Activated CD8-positive, alpha-beta memory T cell treated with anti-CD3 and anti-CD28 coated beads, Interleukin-2, amount 10 ng/mL, durations not matched to agents 7 days and 5 days (primary cell): ENCODE measurements at places on chromosomes 6 and 20. TPM values are rescaled to one million over a fixed set of nuclear protein-coding genes. Genes with fewer than 3 reads are reported as not detected.
A peak's percentile ranks its signal among the peaks of the same experiment; 100 is the strongest.

DNA sequence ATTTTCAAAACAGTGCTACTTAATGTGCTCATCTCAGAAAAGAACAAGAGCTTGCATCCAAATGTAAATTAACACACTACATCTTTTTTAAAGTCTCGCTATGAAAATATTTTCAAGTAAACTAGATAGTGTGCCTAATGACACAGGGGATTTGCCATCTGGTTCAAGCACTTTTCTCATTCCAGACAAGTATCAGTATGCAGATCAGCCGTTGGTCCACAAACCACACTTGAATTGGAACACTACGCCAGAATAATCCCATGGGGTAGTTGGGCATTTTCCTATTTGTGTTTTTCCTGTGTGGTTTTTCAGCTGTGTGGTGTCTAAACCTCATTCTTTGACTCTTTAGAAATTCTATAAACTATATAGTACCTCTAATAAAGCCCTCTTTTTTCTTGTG, 256.2 kb downstream of the EPHA7 start:
- no peak overlapping the region for H3K4me3 ChIP-seq
- no peak overlapping the region for H3K27ac ChIP-seq
- H3K27me3 ChIP-seq, result no peaks in the 10 kb centered on the region
- H3K36me3 ChIP-seq, result no peaks in the 10 kb centered on the region
- H3K4me1 ChIP-seq, result no peaks in the 10 kb centered on the region
- DNase-seq, result no peak

Gene DCBLD1
- total RNA-seq, result 5.8 TPM

Gene LY6G6D
- total RNA-seq, result not detected

Gene FAM217B
- total RNA-seq, result 31.2 TPM

Gene CD24
- total RNA-seq, result not detected

DNA sequence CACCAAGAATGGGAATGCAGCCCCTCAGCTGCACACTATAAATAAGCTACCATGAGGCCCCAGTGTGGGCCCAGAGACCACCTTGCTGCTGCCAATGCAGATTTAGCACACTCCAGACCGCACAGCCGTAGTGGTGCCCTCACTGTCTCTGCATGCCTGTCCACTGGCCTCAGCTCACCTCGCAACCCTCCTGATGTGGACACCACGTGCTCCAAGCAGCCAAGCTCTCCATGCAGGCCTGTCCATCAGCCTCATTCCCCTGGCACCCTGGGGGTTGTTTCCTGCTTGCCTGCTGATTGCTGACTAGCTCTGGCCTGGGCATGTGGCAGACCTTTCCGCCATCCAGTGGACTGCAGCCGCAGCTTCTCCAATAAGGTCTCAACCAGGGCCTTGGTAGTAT, 36.2 kb downstream of the ZBTB9 start:
- no peak overlapping the region for H3K27ac ChIP-seq
- peaks cover 8% of the 10 kb centered on the region for H3K4me1 ChIP-seq
- H3K27me3 ChIP-seq, result peaks cover 19% of the 10 kb centered on the region

DNA sequence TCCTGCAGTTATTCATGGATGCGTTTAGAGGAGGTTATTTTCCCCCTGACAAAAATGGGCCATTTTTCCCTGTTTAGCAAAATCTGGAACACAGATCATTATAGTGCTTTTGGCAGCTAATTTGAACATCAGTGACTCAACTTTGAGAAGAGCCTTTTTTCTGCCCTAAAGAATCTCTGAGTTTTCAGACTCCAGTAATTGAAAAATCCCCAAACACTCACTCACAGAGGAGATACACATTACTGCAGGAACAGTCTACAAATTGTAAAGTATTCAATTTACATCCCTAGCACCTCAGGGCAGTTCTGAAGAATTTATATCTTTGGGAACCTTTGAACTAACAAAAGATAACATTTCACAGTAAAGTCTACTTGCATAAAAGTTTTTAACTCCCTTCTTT, 966.6 kb upstream of the SLC35B3 start:
- H3K4me3 ChIP-seq, result no peak overlapping the region
- H3K27me3 ChIP-seq, result no peaks in the 10 kb centered on the region
- H3K27ac ChIP-seq, result no peak overlapping the region
- no peaks in the 10 kb centered on the region for H3K36me3 ChIP-seq
- H3K4me1 ChIP-seq, result no peaks in the 10 kb centered on the region

- no peak overlapping the region for H3K27ac ChIP-seq
- H3K36me3 ChIP-seq, result peaks cover 7% of the 10 kb centered on the region
- no peak for DNase-seq
- H3K27me3 ChIP-seq, result no peaks in the 10 kb centered on the region
- H3K4me3 ChIP-seq, result no peak overlapping the region
These were observed 361.6 kb upstream of the RUNX2 start for GRCh38 chr6:44966449-44967092.

Gene C20orf141
- total RNA-seq, result not detected

Gene TGM2
- total RNA-seq, result 0.35 TPM

DNA sequence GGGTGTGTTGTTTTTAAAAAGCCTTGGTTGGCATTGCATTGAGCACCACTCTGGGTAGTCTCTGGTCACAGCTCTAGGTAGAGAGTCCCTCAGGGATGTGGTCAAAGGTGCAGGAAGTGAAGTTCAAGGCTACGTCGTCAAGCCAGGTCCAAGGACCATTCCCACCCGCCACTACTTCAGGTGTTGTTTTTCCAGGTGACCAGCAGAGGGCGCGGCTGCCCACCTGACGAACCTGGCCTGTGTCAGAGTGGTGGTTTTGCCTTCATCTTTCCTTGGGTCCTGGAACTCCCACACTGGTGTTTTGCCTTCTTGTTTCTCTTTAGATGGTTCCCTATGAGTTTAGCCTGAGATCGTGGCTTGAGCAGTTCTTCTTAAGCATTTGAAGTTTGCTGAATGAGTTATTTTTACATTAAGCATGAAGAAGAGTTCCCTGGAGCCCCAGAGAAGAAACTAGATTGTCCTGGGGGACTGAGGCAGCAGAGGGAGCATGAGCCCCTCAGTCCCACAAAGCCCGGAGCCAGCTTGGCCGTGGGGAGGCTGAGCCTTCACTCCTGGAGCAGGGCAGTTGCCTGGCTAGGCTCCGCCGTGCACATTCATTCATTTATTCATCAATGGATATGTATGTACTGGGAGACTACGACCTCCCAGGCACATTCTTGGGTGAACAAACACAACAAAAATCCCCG, 5.6 kb upstream of the PHACTR3 start:
- H3K27me3 ChIP-seq, result peaks cover 47% of the 10 kb centered on the region
- DNase-seq, result peak; percentile 56
- H3K4me3 ChIP-seq, result no peak overlapping the region
- H3K4me1 ChIP-seq, result no peaks in the 10 kb centered on the region
- H3K27ac ChIP-seq, result no peak overlapping the region
- H3K36me3 ChIP-seq, result no peaks in the 10 kb centered on the region

- peaks cover 2% of the 10 kb centered on the region for H3K4me1 ChIP-seq
- peak; percentile 60 for DNase-seq
- H3K27ac ChIP-seq, result no peak overlapping the region
- H3K36me3 ChIP-seq, result no peaks in the 10 kb centered on the region
- H3K4me3 ChIP-seq, result peak overlapping the region; percentile 25
- peaks cover 43% of the 10 kb centered on the region for H3K27me3 ChIP-seq
These were observed 28.2 kb downstream of the CGA start for GRCh38 chr6:87066449-87067333.

GRCh38 chr6:85172705-85173104, 277.2 kb upstream of the NT5E start:
- H3K27ac ChIP-seq, result no peak overlapping the region
- H3K27me3 ChIP-seq, result no peaks in the 10 kb centered on the region
- no peak overlapping the region for H3K4me3 ChIP-seq
- DNase-seq, result no peak
- H3K36me3 ChIP-seq, result no peaks in the 10 kb centered on the region

Gene HLA-DMA
- 57.9 TPM for total RNA-seq

- H3K4me3 ChIP-seq, result no peak overlapping the region
- no peak for DNase-seq
- H3K27me3 ChIP-seq, result no peaks in the 10 kb centered on the region
- H3K4me1 ChIP-seq, result peaks cover 12% of the 10 kb centered on the region
- peak overlapping the region; percentile 49 for H3K27ac ChIP-seq
- H3K36me3 ChIP-seq, result peaks cover 46% of the 10 kb centered on the region
These were observed 43.3 kb upstream of the MRPS10 start for GRCh38 chr6:42260972-42261371.
